ENCODE measurements at places on chromosomes 11 and 22.

DNA sequence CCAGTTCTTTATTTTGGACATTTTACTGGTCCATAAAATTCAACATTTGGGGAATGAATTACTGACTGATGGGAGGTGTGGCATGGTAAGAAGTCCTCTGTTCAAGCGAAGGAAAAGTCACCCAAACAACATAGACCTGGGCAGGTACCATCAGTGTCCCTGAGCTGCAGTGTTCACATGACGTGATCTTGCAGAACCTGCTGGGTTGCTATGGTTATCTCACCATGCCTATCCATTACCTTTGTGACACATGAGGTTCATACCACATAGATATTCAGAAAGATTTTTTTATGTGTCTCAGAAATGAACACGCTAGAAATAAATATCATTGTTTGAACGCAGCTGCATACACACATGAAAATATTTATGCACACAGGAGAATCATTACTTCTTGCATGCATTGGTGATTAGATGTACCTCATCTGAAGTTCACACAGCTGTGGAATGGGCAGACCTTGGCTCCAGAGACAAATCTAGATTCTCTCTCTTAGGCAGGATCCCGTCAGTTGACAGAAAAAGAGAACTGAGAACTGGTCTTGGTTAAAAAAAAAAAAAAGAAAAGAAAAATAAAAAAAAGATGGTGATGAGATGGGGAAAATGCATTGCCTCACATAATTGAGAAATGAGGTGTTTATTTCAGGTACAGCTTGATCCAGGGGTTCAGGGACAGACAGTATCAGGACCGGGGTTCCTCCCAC is 21.4 kb upstream of the RCN1 start:
- DNase-seq, result no peak

GRCh38 chr22:27223317-27224177 is 566.2 kb downstream of the MIAT start:
- peak; percentile 53 for DNase-seq

- DNase-seq, result no peak
Measured at GRCh38 chr11:18245396-18245795, 3.1 kb downstream of the SAA2 start.

DNA sequence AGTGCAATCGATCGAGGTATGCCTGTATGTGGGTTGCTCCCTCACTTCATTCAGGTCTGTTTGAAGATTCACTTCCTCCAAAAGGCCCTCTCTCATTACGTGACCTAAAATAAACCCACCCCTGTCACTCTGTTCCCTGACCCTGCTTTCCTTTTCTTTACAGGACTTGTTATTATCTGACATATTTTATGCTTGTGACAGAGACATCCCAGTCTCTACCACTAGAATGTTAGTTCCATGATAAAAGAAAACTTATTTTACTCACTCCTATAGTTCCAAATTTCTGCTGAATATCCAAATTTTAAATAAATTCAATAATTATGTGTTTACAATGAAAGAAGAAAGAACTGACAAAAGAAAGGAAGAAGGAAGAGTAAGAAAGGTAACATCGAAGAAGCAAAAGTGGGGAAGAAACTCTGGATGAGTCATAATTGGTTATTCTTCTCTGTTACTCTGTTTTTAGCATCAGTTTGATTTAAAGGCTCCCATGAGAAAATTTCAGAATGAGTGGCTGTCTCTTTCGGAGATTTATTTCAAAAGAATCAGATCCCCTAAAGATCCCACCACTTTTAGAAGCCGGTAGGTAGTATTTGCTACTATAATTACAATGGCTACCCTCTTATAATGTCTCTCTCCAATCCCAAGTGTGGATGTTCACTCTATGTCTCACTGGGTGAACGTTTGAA is 33.5 kb downstream of the ENTHD1 start:
- no peak for DNase-seq

DNA sequence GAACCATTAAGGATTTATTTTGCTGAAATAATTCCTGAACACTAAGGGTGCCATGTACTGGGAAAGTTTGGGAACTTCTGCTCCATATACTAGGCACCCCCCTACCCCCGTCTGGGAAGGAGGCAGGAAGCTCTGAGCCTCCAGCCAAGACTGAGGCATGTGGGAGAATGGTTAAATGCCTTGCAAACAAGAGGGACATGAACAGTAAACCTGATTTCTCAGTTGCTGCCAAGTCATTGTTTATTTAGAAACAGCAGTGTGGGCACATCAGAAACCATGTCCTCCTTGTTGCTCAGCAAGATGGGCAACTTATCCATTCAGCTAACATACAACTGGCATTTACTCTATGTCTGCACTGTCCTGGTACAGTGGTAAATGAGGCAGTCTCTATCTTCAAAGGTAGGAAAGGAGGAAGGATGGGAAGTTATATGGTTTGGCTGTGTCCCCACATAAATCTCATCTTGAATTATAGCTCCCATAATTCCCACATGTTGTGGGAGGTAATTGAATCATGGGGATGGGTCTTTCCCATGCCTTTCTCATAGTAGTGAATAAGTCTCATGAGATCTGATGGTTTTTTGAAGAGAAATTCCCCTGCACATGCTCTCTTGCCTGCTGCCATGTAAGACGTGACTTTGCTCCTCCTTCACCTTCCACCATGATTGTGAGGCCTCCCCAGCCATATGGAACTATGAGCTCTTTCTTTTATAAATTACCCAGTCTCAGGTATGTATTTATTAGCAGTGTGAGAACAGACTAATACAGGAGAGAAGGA is 459.1 kb downstream of the MIAT start:
- DNase-seq, result peak; percentile 49

- no peak for DNase-seq
Measured at GRCh38 chr11:12249590-12250260, 127.6 kb upstream of the PARVA start.

GRCh38 chr11:30016588-30017363 is at the start of gene KCNA4:
Gene KCNA4, minus strand, starts transcription at chr11:30017030. Its CDS starts 4,352 bp downstream, at chr11:30012678.
- DNase-seq, result no peak

DNA sequence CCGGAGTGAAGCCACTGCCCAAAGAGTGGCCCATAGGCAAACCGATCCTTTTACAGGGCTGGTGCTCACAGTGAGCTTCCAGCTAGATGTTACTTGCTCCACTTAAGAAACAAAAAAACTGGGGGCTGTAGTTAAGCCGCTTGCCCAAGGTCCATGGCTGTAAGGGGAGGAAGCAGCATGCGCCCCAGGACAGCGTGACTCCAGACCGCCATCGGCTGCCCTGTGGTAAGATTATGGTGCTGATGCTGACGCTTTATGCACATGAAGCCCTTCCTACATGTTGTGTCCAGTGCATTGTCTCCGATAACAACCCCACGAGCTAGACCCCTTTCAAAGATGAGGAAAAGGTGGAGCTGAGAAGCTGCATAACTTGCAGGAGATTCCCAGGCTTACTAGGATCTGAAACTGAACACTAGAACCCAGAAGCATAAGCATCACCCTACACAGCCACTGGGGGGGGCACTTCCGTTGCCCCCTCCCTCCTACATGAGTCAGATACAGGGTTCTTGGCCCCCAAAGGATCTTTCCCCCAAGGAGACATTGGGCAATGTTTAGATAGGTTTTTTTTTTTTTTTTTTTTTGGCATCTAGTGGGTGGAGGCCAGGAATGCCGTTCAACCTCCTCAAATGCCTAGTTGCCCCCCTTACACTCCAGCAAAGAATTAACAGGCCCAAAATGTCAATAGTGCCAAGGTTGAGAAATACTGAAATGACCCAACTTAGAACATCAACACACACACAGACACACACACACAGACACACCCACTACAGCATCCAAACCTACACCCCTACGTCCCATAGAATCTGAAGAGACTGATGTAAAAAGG is 53.9 kb downstream of the MN1 start:
- no peak for DNase-seq
